NCI-H187 treated with DMSO at 0.1 percent for 48 hours (cell line): ENCODE measurements at places on chromosomes 6 and 20.

GRCh38 chr6:154815938-154816820, 83.0 kb downstream of the SCAF8 start:
- no peak for DNase-seq

DNA sequence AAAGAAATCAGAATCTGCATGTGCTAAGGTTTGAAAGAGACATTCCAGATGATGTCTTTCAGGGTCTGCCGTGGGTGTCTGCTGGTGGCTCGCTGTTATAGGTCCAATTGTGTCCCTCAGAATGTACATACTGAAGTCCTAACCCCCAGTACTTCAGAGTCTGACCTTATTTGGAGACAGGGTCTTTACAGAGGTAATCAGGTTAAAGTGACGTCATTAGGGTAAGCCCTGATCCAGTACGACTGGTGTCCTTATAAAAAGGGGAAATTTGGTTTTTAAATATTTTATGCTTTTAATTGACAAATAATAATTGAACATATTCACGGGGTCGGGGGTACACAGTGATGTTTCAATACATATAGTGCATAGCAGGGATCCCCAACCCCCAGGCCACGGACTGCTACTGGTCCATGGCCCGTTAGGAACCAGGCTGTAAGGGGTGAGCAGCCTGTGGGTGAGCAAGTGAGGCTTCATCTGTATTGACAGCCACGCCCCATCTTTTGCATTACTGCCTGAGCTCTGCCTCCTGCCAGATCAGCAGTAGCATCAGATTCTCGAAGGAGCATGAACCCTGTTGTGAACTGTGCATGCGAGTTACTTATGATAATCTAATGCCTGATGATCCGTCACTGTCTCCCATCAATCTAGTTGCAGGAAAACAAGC, 33.2 kb upstream of the SLC22A23 start:
- DNase-seq, result no peak

DNA sequence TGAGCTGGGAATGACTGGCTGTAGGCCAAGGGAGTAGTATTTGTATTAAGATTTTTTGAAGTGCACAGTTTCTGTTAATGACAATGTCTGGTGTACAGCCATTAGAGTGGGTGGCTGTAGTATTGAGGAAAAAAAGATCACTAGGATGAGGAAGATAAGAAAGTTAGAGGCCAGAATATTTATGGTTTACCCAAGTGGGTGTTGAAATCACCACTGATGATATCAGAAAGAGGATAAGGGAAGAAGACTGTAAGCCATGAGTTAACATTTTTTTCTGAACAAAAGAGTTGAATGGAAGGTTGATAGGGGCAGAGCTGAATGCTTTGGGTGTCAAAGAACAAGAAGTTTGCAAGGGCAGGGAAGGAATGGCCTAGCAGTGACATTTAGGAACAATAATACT, 104.7 kb downstream of the PRDM13 start:
- no peak for DNase-seq

DNA sequence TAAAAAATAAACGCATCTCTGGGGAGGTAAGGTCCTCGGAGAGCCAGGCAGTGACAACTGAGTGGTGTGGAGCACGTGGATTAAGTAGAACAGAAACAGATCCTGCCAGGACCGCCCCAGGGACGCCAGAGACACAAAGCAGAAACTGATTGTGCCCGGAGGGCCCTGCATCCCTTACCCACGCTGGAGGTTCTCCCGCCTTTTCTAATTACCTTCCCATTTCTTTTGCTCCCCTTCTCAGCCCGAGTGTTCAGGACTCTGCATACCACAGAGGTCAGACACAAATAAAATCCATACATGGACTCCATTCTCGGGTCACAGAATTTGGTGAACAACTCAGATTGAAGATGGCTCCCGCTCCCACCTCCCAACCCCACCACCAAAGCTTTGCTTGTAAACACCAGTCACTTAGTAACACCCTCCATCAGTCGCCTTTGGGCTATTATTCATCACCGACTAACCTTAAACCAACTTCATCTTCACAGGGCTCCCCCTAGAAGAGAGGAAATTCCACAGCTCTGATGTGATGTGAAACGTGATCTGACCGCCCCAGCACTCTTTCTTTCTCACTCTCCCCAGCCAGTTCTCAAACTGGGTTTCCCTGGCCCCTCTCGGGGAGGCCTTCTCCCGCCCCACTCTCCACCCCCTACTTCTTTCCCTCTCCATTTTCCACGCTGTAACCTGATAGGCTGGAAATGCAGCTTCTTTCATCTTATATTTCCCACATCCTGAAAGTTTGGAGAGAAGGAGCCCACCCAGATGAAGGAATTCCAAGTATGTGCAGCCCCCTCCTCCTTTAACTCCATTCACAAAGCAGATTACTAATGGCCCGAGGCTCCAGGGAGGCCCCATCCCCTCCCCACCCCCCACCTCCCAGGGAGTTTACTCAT, 32.5 kb upstream of the PIM1 start:
- no peak for DNase-seq

GRCh38 chr20:23085436-23086055, 578 bp downstream of the CD93 start:
- DNase-seq, result no peak
